ENCODE measurements at places on chromosomes 3 and 15. TPM values are rescaled to one million over a fixed set of nuclear protein-coding genes. Genes with fewer than 3 reads are reported as not detected.

DNA sequence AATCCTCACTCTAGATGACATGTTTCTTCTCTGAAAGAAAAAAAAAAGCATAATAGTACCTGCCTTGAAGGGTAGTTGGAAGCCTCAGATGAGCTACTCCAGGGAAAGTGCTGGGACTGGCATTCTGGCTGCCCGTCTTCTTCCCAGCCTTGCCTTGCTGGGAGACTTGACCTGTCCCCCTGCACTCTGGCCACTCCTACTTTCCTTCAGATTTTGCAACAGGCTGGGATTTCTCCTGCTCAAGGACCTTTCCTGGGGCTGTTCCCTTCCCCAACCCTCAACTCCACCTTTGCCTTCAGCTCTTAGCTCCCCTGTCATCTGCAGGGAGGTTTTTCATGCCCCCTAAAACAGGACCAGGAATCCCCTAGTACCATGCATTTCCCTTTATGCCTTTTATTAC, 609.9 kb upstream of the CFAP20DC start:
- no peak for DNase-seq

- DNase-seq: peak; percentile 56
Observed at GRCh38 chr15:45116482-45117307, 2.6 kb downstream of the DUOXA2 start.

TPRG1 gene
- polyA plus RNA-seq: 0.74 TPM

DNA sequence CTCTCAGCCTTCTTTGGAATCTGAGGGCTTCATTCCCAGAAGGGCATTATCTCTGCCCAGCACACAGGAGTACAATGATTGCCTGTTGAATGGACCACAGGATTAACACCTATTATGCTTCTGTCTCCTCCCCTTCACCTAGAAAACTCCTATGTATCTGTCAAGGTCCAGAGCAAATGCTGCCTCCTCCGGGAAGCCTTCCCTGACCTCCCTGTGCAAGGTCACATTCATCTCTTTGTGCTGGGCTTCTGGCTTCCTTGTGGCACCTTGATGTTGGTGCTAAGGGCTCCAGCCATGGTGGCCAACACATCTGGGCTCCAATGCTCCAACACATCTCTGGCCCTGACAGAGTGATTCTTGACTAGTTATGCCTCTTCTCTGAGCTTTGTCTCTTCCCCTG, 49.9 kb upstream of the ATP2B2 start:
- DNase-seq: no peak

SH2D7 gene
- 0.31 TPM for polyA plus RNA-seq

GRCh38 chr3:108085810-108086350, 5.0 kb downstream of the CD47 start:
- DNase-seq: no peak

HMG20A gene
- polyA plus RNA-seq: 17.8 TPM

DNA sequence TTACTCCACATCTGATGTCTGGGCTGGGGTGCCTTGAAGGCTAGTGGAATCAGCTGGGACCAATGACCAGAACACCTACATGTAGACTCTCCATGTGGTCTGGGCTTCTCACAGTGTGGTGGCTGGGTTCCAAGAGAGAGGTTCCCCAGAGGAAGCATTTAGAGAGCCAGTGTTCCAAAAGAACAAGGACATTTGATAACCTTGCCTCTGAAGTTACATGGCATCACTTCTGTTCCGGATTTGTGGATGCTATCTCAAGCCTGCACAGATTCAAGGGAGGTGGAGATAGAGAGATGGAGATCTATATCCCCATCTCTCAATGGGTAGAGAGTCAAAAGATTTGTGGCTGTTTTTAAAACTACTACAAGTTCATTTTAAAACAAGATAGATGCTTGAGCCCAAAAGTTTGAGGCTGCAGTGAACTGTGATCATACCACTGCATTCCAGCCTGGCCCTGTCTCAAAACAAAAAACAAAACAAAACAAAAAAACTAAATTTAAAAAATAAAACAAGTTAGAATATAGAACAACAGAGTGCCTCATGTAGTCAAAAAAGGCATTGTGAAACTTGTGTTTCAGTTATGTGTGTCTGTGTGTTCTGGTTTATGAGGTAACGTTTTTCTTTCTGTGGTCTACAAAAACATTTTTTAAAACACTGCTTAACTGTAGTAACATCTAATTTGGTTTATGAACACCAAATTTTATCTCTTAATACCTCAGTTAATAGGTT, 44.8 kb downstream of the PDE8A start:
- DNase-seq: no peak

CASR gene
- polyA plus RNA-seq: 0.03 TPM

DNA sequence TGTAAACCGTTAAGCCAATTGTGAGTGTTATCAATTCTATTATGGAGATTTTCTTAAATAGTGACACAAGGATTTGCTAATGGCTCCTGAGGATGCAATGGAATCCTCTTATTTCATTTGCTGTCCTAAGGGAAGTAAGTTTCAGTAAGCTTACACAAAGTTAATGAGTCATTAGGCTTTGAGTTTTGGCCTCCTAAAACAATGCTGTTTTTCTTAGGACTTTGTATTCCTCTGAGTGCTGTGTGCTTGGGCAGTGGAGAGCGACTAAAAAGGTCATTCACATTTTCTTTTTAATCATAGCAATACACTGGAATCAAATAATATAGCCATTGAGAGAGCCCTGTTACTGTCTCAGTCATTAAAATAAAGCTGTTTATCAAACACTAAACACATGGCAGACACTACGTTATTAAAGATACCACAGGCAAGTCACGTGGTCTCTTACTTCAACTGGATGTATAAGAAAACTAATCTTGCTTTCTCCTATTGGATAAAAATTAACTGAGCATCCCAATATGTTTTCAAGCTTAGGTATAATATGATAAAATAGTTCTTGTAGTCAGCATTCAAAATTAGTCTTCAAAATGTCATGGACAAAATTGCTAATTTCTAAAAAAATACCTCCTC, 290.8 kb downstream of the NLGN1 start:
- DNase-seq: no peak

DNA sequence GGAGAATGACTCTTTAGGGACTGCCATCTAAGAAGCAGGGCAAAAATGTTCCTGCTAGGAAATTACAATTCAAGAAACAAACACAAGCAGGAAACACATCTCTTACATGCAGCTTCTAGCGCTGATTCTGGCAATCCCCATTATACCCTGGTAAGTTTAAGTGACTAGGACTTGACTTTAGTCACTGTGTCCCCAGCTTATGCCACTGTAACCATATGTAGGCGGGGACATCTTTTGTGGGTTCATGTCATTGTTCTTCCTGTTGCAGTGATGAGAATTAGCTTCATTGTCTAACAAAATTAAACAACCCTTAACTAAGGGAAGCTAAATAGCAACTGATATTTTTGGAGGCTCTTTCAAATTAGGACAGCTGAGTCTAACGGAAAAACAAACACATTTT, 17.9 kb upstream of the FAM81A start:
- no peak for DNase-seq

CACNA2D3 gene
- 2.2 TPM for polyA plus RNA-seq

GRCh38 chr3:69309814-69310213, 76.1 kb downstream of the FRMD4B start:
- DNase-seq: peak; percentile 49

IL5RA gene
- polyA plus RNA-seq: not detected

ERC2 gene
- polyA plus RNA-seq: 13.7 TPM

- DNase-seq: no peak
Observed at GRCh38 chr3:50147861-50148260, 7.3 kb upstream of the SEMA3F start.

TRH gene
- 0.10 TPM for polyA plus RNA-seq

PLSCR2 gene
- 0.55 TPM for polyA plus RNA-seq

PTPRG gene
- 24.4 TPM for polyA plus RNA-seq
